RPMI8226 (cell line): ENCODE measurements at places on chromosomes 1 and 21.

DNA sequence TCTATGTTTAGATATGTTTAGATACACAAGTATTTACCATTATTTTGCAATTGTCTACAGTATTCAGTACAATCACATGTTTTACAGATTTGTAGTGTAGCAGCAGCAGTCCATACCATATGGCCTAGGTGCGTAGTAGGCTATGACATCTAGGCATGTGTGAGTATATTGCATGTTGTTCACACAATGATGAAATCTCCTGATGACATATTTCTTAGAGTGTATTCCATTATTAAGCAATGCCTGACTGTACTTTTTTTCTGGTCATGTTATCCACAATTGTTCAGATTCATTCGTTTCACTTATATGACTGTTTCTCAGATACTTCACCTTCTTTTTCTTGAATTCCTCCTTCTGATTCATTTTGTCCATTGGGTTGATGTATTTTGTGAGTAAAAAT, 9.9 kb upstream of the BACE2 start:
- no peak for DNase-seq

DNA sequence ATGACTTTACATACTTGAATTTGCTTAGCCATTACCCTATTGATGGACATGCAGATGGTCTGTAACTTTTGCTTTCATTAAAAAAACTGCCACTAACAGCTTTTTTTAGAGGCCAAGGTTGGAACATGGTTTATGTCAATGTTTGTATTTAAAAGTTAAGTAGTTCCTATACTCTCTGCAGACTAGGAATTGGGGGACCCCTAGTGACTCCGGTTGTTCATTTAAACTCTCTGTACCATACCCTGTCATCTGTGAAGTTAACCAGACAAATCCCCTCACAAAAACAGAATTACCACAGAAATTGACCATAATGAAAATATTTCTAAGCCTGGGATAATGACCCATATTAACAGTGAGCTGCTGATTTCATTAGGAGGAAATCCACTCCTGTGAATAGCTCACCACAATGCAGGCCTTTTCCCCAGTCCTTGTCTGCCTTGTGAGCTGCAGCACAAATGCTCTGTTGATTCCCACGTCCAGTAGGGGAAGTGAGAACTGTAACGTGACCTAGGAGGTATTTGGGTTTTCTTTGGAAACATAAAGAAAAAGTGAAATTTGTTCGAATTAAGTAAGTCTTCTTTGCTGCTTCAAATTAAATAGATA, 30.2 kb upstream of the CD101 start:
- no peak for DNase-seq

DNA sequence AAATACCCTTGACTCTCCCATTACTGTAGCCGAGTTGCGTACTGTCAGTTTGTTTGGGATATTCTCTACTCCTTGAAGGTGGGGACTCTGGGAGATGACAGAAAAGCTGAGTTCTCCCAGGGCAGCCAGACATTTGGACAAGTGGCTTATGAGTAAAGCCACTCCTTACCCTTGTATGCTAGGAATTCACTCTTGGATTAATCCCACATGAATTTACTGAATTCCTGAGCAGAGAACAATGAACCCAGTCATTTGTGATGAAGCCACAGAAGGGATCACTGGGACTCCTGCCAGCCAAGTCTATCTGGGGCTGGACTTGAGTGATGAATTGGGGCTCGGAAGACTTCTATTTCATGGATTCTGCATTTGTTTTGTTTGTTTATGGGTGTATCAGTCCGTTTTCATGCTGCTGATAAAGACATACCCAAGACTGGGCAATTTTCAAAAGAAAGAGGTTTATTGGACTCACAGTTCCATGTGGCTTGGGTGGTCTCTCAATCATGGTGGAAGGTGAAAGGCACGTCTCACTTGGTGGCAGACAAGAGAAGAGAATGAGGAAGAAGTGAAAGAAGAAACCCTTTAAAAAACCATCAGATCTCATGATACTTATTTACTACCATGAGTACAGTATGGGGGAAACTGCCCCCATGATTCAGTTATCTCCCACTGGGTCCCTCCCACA, 25.1 kb downstream of the C1orf116 start:
- no peak for DNase-seq

GRCh38 chr1:13899856-13900255, 199.9 kb downstream of the PRDM2 start:
- DNase-seq = no peak
